ENCODE measurements at places on chromosomes 3 and 15. TPM values are rescaled to one million over a fixed set of nuclear protein-coding genes. Genes with fewer than 3 reads are reported as not detected.

Gene KLHL6
- 2.1 TPM for total RNA-seq

Gene MITF
- 528 TPM for total RNA-seq

Gene GYG1
- total RNA-seq, result 29.9 TPM

Gene FAM81A
- total RNA-seq, result 2.9 TPM

Gene CPNE9
- not detected for total RNA-seq

Gene LMAN1L
- total RNA-seq, result 0.15 TPM

Gene RASGRF1
- total RNA-seq, result 1.7 TPM

Gene PPP1R14D
- total RNA-seq, result not detected

Gene LIPH
- total RNA-seq, result 0.73 TPM
